ENCODE measurements at places on chromosomes 6 and 20.

GRCh38 chr20:3681931-3682781, at the start of gene ADAM33:
TSS of gene ADAM33 (minus strand) at chr20:3682010. CDS start at chr20:3682004, 6 bp downstream.
- no peak for DNase-seq

DNA sequence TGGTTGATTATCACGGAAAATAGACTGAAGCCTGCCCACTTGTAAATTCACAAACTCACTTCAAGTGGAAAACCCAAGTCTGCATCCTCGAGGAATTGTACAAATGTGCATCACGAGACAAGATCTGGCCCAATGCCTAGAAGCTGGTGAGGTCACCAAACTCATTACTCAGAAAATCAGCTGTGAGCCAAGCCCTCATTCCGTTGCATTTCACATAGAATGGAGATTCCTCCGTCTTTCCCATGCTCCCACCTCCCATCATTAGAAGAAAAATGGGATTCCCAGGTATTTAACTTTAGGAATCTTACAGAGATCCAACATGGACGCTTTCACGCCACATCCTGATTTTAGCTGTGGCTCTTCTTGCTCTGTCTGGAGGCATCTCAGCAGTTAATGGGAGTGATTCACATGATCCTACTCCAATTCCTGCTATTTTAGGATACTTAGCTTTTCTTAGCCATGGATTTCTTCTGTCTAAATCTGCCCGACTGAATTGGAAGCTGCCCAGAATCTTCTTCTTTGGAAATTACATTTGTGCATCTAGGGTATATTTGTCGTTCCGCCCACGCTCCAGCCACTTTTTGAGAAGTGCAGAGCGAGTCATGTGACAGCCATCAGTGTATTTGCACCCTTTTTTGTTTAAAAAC, 68.7 kb upstream of the STMND1 start:
- peak; percentile 65 for DNase-seq

DNA sequence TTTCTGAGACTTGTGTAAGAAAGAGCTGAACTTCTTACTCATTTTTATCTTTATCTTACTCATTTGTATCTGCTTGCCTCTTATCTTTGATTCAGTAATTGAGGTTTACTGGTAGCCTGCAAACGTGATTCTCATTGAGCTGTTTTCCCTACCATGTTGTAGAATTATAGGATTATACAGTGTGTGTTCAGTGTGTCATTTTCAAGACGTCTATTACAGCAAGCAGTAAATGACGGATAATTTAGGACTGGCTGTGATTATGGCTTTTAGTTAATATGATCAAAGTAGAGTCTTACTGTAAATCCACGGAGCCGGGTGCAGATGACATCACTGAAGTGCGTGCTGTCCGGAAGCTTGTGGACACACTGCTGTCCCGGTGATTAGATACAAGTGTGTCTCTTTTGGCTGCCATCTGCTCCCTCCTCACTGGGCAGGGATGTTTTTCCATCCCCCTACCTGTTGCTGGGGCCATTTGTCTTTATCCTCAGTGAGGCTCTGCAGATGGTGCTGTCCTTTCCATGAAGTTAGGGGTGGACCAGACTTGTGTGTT, 6.0 kb downstream of the NELFCD start:
- DNase-seq, result no peak

- no peak for DNase-seq
Measured at GRCh38 chr6:139863346-139863745, 488.9 kb upstream of the CITED2 start.

DNA sequence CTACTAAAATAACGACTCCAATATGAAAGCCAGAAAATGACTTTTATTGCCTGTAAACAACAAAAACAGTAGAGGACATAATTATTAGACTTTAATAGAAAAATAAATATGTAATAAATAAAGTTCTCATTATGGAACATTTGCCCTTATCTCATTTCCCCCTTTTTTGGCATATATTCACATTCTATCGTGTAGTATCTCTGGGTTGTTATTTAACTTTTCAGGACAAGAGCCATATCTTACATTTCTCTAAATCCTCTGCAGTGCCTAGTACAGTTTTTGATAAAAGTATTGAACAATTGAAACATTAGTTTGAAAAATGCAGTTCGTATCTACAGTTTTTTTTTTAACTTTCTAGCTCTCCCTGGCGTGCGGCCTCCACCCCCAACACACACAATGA, 442.0 kb upstream of the SOX4 start:
- no peak for DNase-seq

- no peak for DNase-seq
Measured at GRCh38 chr6:13253272-13253671, 75.1 kb downstream of the TBC1D7 start.

DNA sequence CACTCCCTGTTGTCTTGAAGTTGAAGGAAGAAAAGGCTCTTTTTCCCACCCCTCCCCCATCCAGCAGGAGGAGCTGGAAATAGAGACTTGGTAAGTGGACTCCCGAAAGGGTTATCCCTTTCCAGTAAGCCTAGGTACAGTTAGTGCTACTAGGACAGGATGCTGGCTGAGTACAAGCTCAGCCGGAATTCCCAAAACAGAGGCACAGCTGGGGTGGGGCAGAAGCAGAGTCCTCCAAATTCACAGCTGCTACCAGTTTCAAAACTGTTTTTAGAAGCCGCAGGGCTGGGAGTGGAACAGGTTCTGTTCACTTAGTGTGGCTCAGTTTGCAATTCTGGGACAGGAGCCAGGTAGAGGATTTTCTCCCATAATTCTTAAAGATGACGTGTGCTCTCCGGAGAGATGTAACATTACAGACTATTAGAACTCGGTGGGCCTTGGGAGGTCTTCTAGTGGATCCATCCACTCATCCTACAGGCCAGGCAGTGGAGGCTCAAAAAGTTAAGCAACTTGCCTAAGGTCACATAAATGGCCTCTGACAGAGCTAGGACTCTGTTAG, 19.0 kb upstream of the UTRN start:
- DNase-seq, result peak; percentile 67

Data from heart left ventricle (tissue), 16 donors.